ENCODE measurements at places on chromosomes 6 and 20.

DNA sequence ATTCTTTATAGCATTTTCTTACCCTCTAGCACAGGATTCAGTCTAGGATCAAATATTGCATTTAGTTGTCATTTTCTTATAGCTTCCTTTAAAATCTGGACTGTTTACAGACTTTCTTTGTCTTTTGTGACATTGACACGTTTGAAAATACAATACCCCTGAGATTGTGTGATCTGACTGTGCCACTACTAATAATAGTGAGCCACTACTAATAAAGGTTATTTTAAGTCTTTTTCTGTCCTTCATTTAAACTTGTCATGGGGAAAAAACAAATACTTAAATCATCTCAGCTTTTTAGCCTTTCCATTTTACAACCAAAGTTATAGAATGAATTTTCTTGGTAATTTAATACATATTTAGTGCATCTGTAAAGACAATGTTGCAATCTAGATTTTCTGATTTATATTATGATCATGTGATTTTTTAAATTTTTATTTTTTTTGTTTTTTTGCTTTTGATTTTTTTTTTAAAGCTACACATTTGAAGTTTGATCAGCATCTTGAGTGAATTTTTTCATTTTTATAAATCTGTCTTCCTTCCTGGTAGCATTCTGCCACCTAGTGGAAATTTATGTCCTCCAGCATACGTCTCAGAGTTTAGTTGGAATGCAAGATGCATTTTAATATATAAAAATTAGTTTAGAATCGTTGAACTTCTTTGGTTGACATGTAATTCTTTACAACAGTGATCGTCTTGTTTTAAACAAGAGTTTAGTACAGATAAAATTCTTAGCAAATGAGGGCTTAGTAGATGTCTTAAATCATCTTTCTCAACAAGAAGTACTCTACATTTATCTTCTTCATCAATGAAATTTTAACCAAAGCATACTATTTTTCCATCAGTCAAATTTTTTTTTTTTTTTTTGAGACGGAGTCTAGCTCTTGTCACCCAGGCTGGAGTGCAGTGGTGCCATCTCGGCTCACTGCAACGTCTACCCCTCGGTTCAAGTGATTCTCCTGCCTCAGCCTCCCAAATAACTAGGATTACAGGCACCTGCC lies 119.4 kb downstream of the NCOA3 start:
- peak; percentile 82 for DNase-seq

- DNase-seq, result no peak
Measured at GRCh38 chr6:13674533-13675190, 37.0 kb downstream of the RANBP9 start.

GRCh38 chr6:134119486-134119885 lies 67.1 kb upstream of the SLC2A12 start:
- DNase-seq, result no peak

DNA sequence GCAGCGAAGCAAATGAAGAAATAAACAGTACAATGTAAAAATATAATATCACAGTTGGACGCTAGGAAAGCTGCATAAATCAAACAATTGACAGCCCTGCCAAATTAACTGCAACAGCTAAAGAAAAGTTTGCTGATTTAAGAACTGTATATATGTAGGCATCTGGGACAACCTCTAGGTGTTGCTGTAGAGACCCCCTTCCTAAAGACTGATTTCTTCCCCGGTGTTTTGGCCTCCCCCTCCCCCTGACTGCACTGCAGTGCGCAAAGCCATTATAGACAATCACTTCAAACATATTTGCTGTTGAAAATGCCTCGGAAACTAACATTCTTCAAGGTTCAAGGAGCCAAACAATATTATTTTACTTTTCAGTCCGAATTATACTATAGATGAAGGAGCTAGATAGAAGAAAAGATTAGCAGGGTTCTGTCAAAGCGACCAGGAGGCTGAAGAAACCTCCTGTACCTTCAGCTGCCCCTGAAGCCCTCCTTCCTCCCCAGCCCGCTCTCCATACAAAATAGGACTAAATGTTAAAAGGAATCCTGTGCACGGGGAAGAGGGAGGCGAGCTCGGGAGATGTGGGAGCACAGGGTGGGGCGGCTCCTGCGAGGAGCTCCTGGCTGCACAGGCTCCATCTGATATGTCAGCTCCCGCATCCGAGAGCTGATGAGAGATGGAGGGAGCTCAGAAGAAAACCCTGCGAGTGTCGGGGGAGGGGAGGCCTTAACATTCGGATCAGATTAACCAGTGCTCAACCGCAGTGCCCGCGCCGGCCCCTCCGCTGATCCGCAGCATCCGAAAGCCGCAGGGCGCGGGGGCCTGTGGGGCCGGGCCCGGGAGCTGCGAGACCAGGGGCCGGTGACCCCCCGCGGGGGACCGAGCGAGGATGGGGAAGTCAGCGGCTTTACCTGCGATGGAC lies 822 bp downstream of the ELOVL4 start:
- DNase-seq, result peak; percentile 14

GRCh38 chr20:43409577-43409913 lies 48.2 kb upstream of the SRSF6 start:
- DNase-seq, result no peak

DNA sequence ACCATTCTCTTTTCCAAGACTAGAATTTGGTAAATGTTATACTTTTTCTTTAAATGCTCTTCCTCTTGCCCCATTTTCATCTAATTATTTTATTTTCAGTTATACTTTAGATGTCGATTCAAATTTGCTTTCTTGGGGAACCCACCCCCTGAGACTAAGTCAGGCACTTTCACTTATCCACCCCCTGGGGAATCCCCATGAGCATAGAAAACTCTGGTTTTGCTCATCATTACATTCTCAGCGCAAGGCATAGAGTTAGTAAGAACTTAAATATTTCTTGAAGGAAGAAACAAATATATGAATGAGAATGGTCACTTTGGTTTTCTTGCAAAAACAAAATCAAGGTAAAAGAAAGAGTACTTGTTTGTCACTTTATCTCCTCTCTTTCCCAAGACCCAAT lies 25.1 kb upstream of the HSF2 start:
- no peak for DNase-seq

DNA sequence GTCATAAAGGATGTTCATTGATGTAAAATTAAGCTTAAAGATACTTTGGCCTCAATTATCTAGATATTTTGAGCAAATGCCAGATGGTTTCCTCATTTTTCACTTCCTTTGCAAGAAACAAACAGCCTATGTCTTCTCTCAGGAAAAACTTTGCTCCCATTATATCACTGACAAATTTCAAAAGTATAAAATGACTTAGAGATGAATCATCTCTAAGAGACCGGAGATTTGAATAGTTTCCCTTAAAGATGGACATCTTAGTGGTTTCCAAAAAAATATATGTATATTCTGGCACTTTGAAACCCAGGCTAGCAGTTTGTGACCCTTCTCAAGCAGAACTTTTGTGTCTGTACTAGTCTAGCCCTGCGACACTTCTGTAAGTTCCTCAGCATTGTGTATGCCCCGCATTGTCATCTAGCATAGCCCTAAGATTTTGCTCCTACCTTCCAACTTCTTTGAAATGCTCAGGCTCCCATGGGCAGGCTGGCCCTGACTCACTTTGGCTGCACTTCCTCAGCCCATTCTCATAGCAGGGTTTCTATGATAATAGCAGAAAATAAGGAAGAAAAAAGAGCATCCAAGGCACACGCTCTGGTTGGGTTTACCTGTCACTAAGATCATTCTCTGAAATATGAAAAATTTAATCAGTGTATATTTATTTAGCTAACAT lies 25.7 kb upstream of the POU3F2 start:
- DNase-seq, result no peak

DNA sequence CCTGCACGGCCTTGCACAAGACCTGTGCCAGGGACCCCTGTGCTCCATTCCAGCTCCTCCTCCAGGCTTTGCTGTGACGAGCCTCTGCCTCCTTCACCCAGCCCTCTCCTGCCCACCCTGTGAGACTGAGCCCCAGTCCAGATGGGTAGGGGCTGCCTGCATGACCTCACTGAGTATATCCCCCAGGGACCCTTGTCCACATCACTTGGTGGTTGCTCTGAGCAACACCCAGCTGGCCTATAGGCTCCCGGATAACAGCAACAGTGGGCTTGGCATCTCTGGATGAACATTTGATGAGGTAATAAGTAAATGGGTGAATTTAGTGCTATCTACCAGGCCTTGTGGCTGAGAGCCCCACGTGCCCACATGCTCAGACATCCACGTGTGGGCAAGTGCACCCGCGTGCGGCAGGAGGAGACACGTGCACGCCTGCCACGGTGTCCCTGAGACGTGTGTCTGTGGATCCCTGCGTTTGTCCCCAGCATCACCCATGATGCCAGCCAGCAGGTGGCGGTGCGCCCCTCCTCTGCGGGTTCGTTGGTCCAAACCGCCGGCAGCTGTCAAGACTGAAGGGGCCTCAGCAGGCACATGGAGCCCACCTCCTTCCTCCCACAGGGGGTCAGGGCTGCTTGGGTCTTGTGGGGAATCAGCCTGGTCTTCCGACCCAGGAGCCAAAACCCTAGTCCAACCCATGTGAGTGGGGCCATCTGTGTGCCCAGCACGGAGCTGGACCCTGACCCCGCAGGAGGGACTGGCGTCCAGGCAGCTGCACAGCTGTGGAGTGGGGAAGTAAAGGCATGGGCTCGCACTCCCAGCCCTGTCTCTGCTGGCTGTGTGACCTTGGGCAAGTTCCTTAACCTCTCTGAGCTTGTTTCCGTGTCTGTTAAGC lies 45.9 kb downstream of the FGD2 start:
- peak; percentile 76 for DNase-seq

DNA sequence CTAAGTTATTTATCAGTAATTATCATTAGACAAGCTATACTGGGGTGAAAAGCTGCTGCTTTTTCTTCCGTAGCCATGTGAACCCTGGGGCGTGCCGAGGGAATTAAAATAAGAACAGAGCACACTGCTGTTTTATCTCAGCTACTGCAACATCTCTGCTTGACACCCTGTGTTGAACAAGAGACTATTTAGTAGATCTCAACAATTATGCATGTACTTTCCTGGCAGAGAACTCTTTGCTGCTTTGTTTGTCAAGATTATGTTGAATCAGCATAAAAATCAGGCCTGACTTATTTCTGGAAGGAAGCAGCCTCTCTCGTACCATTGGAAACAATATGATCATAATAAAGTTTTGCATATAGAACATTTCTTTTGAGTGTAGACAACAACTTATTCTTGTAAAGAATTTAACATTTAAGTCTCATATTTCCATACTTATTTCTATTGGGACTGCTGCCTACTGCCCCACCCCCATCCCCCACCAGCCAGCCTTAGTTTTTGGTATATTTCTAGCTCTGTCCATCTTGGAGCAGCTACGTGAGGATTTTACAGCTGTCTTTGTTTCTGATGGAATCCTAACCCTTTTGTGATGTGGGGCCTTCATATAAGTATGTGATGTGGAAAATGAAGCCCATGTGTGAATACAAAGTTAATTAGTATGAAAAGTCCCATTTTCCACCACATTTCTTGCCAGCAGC lies 1011.4 kb downstream of the KIF16B start:
- no peak for DNase-seq

- no peak for DNase-seq
Measured at GRCh38 chr6:75498862-75499261, 5.3 kb upstream of the FILIP1 start.

DNA sequence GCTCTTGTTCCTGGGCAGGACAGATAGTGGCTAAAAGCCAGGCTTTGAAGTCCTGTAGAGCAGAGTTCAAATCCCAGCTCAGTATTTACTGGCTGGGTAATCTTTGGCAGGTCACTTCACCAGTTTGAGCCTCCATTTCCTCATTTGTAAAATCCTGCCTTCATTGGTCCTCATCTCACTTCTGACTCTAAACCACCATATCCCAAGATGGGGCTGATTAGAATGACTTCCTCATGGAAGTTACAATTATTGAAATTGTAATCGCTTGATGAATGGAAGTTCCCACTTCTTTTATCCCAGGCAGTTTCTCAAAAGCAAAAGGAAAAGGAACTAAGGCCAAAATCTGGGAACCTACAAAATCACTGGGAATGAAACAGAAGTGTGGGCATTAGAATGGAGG lies 35.9 kb upstream of the B4GALT5 start:
- DNase-seq, result no peak

DNA sequence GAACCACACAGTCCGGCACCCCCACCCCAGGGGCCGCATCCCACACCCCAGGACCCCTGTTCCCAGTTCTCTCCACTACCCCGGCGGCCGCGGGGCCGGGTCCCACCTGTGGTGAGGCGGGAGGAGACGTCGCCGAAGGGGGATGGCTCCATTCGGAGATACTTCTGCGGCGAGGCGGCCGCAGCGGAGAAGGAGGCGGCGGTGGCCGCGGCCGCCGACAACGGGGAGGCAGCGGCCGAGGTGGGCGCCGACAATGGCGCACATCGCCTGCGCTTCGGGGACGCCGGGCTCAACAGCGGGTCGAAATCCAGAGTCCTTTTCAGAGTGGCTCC lies 723 bp downstream of the AKIRIN2 start:
- no peak for DNase-seq

GRCh38 chr20:46934746-46935287 lies 40.2 kb downstream of the EYA2 start:
- DNase-seq, result no peak

- DNase-seq, result no peak
Measured at GRCh38 chr20:4437131-4437530, 284.6 kb upstream of the PRND start.

DNA sequence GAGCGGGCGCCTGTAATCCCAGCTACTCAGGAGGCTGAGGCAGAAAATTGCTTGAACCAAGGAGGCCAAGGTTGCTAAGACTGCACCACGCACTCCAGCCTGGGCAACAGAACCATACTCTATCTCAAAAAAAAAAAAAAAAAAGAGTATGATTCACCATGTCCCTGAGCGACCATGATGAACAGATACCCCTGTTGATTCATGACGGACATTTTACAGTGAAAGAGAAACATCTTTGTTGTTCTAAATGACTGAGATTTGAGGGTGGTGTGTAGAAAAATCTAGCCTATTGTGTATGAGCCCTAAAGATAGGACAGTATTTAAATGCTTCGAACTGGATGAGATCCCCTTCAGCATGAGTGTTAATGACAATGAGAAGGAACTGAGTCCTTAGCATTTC lies 32.8 kb downstream of the RBM24 start:
- DNase-seq, result no peak

GRCh38 chr6:11374036-11375010 lies 141.9 kb upstream of the NEDD9 start:
- no peak for DNase-seq

GRCh38 chr20:60255415-60255814 lies 297.2 kb downstream of the CDH26 start:
- no peak for DNase-seq

- DNase-seq, result no peak
Measured at GRCh38 chr6:56775498-56776166, 132.9 kb upstream of the DST start.

DNA sequence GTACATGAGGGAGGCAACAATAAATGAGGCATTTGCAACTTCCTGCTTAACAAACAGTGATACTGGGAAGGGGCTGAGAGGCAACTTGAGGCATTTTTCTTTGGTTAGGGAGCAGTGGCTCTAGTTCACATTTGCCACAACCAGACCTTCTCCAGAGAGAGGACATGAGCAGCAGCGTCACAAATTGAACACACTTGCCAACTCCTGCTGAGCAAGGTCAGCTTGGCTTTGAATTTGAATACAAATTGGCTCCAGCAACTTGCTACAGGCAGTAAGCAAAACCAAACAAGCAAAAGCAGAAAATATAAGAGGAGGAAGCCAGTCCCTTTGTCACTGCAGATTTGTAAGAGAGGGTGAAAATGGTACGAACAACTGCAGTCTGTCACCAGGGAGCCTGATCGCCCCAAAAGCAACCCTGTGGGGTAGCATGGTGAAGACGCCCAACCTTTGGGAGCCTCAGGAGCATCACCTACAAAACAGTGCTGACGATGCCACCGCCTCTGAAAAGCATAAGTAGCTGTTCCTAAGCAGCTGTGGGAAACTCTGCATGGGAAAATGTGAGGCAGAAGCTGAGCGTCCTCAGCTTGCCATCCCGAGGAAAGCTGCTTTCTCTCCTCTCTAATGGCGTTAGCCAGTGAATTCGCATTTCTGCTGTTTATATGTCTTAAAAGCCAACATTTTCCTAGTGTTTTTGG lies 378.7 kb downstream of the RNGTT start:
- DNase-seq, result no peak
